CD4-positive, alpha-beta T cell (primary cell): ENCODE measurements at places on chromosomes 13 and 19.

- DNase-seq = no peak
Measured at GRCh38 chr13:21676611-21677021, 5.7 kb downstream of the FGF9 start.

DNA sequence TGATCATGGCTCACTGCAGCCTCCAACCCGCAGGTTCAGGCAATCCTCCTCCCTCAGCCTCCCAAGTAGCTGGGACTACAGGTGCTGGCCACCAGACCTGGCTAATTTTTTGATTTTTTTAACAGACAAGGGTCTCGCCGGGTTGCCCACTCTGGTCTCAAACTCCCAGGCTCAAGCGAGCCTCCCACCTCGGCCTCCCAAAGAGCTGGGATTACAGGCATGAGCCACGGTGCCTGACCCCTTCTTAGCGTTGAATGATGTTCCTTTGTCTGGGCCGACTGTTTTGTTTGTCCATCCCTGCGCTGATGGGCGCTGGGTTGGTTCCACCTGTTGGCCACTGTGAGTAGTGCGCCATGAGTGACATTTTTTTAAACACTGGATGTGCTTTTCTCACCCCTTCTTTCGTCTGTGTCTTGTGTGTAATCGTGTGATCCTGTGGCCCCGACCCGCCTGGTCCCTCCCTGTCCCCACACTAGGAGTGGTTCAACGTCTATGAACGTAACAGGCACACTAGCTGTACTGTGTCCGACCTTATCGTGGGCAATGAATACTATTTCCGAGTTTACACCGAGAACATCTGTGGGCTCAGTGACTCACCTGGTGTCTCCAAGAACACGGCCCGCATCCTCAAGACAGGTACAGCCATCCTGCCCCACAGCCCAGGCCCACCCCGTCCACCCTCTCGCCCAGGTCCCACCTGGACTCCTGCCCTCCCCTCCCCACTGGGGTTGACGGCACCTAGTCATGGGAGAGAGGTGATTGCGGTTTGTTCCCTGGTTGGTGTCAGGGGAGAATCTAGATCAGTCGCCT, 15.0 kb upstream of the EMC10 start:
- peak; percentile 58 for DNase-seq

- no peak for DNase-seq
Measured at GRCh38 chr13:75725736-75726135, 89.6 kb downstream of the LMO7 start.

- DNase-seq = no peak
Measured at GRCh38 chr19:4087787-4088679, 21.3 kb upstream of the ZBTB7A start.

DNA sequence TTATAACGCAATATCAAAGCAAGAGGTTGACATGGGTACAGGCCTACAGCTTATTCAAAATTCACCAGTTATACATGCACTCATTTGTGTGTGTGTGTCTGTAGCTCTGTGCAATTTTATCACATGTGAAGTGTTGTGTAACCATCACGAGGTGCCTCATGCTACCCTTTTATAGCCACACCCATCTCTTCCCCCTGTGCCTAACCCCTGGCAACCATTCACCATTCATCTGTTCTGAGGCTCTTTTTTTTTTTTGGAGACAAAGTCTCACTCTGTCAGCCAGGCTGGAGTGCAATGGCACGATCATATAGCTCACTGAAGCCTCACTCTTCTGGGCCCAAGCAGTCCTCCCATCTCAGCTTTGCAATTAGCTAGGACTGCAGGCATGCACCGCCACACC, 78.4 kb downstream of the DPF1 start:
- DNase-seq = no peak

DNA sequence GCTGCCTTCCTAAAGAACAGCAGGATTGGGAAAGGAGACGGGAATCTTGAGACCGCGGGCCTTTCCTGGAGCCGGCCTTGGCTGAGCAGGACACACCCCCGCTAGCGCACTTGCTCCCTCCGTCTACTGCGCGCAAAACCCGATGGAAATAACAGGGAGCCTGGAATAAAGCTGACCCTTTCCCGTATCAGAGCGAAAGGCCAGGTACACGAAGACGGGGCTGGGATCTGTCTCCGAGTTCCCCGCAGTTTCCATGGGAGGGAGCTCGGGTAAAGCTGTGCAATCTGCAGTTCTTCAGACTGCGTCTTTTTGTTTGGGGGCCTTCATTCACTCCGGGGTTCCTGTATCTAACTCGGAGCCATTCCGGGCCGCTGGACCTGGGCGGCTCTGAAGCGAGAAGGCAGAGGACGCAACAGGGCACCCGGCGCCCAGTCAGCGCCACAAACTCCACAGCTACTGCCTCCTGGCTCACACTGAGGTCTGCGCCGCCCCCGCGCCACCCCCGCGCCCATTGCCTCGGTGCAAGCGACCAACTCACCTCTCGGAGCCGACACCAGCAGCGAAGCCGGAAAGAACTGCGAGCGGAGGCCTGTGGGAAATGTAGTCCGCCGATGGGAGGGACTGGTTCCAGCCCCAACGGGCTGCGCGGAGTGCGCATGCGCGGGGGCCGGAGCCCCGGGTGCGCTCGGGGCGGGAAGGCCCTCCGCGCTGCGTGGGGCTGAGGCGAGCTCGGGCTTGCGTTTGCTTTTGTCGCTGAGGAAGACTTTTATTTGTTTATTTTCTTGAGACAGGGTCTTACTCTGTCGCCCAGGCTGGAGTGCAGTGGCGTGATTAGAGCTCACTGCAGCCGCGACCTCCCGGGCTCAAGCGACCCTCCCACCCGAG, at the start of gene ZFP14:
Gene ZFP14 (minus strand): TSS at position 577 of the 885 bp plus-strand sequence. CDS start 11,309 bp downstream, outside the sequence.
- DNase-seq = peak; percentile 93

DNA sequence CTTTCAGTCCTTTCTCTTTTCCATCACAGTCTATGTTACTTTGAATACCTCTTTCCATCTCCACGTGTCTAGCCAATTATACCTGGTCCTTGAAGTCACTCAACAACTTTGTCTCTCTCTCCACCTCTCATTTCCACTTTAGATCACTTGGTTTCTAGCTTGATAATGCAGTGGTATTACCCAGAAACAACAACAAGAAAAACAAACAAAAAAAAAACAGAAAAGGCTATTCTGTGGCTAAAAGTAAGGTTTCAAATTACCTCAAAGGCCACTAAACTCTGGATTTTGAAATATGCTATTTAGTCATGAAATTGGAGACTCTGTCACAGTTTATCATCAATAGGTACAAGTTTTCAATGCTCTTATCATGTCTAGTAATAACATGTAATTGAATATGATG, 184.8 kb downstream of the PCDH9 start:
- no peak for DNase-seq

DNA sequence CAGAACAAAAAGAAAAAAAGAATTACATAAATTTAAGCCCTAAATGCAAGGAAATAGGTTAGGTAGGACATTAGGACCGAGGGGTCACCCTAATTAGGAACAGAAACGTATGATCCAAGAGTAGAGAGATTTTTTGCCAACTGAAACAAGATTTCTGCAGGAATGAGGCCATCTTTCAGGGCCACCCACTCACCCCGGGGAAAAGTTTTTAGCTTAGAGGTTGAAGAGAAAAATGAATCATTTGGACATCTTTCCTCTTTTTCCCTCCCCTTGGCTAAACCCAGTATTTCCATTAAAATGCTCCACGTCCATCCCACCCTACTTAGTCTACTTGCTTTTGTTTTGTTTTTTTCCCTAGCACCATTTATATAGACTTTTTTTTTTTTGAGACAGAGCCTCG, 10.6 kb upstream of the PNMA8A start:
- DNase-seq = no peak

DNA sequence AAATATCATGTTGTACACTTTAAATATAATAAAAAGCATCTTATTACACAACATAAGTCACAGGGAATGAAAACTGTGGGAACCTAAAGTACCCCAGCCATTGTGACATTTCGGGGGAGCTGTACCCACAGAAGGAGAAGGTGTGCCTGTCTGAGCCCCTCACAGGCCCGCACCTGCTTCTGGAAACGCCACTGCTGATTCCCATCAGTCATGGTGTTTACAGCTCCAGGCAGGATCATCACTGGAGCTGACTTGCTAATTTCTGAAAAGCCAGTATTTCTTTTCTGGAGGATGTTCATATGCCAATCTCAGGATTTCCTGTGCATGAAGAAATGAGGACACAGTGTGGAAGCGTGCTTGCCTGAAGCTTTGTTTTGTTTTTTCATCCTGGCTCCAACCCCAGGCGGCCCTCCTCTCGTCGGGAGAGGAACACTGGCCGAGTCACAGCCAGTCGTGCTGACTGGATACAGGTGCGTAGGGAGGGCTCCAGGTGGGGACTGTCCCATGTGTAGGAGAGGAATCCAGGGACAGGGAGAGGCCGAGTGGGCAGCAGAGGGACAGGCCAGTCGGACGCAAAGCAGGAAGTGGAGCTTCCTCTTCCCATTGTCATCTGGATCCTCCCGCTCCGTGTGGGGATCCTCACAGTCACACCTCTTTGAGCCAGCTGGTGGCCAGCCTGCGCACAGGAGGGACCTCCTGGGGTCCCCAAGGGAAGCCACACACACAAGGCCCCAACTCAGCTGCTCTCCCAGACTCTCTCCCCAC, 4.2 kb upstream of the ATP12A start:
- no peak for DNase-seq

DNA sequence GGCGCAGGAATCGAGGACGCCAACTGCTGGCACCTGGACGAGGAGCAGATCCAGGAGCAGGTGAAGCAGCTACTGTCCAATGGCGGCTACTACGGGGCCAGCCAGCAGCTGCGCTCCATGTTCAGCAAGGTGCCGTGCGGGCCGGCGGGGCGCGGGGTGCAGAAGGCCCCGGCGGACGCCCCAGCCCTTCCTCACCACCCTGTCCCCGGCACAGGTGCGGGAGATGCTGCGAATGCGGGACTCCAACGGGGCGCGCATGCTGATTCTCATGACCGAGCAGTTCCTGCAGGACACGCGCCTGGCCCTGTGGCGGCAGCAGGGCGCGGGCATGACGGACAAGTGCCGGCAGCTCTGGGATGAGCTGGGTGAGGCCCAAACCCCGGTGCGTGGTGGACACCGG, 13.6 kb downstream of the ZSWIM4 start:
- peak; percentile 26 for DNase-seq

- DNase-seq = no peak
Measured at GRCh38 chr19:44808463-44809371, at the start of gene BCAM. TSS of gene BCAM (plus strand) at chr19:44809103. CDS start at chr19:44809125, 22 bp downstream.

DNA sequence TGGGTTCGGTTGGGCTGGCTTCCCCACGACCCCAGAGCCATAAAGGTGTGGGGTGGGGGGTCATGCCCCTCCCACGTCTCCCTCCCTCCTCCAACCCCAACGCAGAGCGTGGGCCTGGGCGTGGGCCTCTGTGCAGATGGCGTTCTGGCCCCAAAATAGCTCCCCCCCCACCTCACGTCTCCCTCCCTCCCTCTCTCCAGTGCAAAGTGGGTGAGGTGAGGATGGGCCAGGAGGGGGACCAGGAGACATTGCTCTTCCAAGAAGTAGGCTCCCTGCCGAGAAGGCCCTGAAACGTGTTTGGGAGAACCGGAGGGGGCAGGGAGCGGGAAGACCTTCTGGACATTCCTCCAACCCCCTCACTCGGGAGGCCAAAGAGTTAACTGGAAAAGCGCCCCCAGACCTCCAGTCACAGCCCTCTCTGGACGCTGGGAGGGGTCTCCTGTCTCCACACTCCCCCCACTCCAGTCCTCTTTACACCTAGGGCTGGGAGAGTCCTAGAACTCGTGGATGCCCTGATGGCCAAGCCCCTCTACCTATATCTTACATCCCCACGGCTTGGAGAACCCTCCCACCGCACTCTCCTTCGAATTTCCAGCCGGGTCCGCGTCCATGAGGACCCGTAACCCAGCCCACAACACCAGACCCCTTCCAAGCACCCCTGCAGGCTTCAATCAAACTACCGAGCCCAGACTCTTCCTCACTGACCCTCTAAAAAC, 855 bp downstream of the UNC13A start:
- no peak for DNase-seq

DNA sequence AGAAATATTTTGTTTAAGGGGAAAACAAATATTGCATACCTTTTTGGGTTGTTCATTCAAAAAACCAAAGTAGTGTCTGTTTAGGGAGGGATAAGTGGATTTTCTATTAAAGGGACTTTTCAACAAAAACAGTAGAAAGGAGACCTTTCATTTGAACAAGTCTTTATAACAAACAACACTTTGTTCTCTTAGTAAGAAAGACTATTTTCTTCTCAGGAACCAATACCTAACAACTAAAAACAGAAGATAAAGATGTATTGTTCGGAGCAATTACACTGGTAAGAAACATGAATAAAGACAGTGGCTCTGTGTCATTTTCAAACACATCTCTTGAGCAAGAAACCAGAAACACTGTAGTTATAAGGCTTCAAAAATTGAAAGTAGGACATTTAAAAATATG, 1610.1 kb upstream of the PCDH20 start:
- DNase-seq = no peak

GRCh38 chr13:33119856-33120543, 103.8 kb downstream of the KL start:
- DNase-seq = no peak

- DNase-seq = no peak
Measured at GRCh38 chr19:42571116-42571515, 23.6 kb downstream of the CEACAM8 start.

DNA sequence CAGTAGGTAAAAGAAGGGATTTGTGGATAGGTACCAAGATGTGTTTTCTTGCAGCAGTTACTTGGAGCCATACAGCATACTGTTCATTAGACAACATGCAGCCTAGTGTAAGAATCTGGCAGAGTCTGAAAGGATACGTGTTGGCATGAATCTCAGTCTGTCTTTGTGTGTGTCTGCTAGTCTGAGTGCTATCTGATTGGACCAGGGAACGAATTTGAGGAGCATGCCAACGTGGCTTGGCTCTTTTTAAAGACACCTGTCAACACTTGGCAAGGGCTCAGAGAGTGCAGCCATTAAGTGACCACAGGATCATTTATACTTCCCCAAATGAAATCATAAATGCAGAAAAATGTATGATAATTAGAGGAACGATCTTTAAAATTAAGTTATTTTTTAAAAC, 27.6 kb upstream of the ATXN8OS start:
- no peak for DNase-seq

DNA sequence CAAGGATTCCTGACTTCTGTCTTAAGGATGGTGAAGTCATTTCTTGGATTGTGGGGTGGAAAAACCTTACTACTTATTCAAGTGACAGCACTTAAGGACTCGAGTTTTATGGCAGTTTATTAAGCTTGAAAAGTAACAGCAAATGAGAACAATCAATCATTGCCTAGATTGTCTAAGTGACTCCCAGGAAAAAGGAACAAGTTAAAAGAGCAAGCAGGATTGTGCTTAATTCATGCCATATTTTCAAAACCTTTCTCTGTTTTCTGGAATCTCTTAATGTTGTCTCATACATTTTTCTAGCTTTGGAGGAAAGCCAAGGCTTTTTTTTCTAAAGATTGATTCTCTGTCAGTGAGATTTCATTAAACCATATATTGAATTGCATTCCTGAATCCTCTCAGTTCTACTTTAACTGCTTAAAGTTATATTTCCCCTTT, 236.2 kb upstream of the HTR2A start:
- no peak for DNase-seq

GRCh38 chr13:30125422-30126073, 181.8 kb downstream of the KATNAL1 start:
- DNase-seq = no peak
